Motor neuron (in vitro differentiated cells): ENCODE measurements at places on chromosomes 1 and 21. TPM values are rescaled to one million over a fixed set of nuclear protein-coding genes. Genes with fewer than 3 reads are reported as not detected.

DNA sequence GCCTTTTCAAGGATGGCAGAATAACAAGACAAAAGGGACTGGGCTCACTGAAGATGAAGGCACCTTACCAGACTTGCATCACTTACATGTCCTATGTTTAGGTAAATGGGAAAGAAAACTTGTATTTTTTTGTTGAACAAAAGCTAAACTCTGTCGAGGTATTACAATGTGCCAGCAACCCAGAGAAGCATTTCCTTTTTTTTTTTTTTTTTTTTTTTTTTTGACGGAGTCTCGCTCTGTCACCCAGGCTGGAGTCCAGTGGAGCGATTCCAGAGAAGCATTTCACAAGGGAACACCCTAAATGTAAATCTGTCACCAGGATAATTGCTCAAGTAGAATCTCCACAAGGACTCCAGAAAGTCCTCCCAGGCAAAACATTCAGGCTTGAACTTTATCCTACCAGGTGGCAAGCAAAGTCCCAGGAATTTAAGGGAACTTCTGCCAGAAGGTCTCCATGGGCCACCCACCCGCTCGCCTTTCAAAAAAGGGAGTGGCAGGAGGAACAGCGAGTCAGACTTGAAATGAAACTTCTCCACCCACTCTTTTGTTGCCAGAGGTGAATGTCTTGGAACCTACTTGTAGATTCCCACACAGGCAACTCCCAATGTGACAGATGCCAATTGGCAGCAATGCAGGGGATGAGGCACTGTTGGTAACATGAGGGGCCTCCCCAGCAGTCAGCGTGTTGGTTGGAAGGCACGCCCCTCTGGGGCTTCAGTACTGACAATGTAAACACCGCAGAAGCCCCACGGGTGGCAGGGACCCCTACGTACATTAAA, 125.0 kb downstream of the TIAM1 start:
- ATAC-seq = peak; percentile 89

DNA sequence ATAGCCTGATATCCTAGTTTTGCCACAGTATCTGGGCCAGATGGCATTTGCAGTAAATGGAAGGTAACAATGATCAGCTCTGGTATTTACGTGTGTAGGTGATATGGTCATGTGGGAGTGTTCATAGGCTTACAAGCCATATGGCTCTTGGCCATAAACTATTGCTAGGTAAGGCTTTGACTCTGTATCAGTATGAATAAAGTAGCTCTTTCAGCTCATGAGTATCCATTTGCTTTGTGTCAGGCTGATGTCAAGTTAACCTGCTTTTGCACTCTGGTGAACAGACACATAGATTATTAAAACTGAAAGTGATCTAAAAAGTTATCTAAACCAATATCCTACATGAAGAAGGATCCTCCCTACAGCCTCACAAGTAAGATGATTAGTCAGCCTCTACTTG, 69.0 kb downstream of the DDR2 start:
- ATAC-seq = no peak

DNA sequence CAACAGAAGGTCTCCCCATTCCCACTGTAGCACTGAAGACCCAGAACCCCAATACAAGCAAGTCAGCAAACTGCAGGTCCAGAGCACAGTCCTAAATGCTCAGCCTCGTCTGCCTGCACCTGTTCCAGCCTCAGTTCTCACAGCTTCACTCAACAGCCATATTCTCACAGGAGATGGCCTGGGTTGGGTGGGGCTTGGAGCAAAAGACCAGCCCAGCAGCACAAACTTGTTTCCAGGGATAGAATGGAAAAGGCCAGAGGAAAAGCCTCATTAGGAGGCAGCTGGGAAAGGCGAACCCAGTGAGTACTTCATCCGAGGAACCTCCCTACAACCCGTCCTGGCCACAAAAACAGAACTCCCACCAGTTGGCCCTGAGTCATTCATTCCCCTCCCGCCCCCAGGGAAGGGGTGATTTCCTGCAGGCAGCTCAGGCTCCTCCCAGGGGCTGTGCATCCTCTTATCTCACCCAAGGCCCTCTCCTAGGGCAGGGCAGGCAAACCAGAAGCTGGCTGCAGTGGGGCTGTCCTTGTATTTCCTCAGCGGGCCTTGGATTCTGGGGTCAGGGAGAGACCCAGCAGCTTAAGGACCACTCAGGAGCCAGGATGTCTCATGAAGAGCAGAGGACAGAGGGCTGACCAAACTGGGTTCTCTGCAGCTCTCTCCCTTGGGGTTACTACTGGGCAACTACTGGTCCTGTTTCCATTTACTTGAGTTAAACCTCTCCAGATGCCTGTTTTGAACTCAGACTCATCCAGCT, 7.4 kb upstream of the MPL start:
- peak; percentile 41 for ATAC-seq

GRCh38 chr1:106498238-106498637, 558.2 kb upstream of the PRMT6 start:
- ATAC-seq = no peak

DNA sequence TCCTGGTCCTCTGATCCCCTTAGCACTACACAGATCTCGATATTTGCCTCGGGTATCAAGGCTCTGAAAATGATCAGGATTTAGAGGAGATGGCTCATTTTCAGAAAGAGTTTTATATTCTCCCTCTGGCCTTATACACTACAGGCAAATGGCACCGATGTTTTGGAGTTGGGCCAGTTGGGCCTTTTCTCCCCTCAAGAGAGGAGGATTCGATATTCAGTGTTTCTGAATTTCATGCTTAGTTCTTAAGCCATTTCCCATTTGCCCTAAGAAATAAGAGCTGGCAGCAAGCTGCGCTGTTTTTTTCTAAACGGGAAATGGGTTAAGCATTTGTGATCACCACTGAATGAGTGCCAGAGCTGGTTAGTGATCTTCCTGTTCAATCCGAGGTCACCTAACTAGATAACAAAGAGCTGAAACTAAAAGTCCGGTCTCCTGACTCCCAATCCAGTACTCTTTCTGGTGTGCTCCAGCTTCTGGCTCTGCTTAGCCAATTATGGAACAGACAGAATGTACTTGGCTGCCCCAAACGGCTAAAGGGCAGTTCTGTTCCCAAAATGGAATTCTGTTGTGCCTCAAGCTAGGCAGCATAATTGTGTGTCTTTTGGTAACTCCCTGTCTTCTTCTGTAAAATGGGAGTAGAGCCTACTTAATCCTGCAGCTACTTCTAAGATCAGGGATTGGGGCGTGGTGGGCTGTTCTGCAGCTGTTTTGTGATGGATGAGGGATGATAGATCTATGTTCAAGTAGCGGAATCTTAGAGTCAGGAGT, 1.2 kb upstream of the CPT2 start:
- ATAC-seq = no peak

DNA sequence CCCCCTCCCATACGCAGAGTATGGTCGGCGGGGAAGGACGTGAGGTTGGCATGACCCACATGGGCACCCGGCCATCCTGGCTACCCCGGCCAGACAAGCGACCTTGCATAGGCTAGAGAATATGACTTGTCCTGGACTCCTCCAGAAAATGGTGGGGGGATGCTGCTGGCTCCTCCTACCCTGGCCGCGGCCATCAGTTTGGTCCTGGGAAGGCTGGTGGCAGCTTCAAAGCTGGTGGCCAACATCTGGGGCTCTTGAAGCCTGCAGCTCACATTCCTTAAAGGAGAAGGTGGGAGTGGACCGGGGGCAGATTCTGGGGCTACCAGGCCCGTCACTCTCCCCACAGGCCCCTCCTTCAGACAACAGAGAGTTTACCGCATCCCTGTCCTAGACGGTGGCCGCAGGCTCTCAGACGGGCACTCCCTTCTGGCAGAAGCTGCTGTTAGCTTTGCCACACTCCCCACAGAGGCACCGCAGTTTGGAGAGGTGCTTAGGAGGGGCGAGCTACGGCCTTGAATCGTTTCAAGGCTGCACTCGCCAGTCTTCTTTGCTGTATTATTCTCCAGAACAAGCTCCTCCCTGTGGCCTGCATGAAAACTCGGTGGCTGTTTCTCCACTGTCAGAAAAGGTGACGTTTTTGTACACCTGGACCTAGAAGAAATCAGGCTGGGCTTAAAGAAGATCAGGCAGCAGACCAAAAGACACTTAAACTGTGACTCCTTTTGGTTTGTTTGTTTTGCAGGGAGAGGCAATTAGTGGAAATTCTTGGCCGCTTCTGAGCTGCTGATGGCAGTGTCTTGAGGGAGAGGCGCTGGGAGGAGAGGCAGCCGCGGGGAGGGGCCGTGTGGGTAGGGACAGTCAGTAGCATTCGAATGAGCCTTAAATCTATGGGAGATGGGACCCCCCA, 68.0 kb downstream of the RUNX3 start:
- peak; percentile 38 for ATAC-seq

DNA sequence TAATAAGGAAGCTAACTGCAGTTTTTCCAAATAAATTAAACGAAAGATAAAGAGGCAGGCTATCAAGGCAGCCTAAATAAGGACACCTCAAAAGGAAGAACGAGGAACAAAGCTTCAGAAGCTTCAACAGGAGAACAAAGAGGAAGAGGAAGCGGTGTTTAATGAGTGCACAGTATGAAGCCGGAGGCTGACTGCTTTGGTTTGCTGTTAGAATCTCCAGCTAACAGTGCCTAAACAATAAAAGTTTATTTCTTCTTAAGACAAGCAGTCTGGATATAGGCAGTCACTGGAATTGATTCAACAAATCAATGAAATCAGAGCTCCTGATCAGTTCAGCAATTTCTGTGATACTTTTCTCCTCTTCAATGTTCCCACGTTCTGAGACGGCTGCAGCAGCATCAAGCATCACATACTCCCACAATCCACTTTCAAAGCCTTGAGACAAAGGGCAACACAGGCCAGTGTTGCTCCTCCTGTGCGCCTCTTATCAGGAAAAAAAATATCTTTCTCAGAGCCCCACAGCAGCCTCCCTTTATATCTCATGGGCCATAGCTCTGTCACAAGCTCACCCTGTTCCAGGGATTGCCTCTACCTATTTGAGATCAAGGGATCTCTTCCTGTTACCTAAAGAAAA, 365.6 kb upstream of the ST6GALNAC5 start:
- ATAC-seq = no peak

- ATAC-seq = peak; percentile 10
These were observed 45.8 kb upstream of the DMRTB1 start for GRCh38 chr1:53413175-53414001.

DNA sequence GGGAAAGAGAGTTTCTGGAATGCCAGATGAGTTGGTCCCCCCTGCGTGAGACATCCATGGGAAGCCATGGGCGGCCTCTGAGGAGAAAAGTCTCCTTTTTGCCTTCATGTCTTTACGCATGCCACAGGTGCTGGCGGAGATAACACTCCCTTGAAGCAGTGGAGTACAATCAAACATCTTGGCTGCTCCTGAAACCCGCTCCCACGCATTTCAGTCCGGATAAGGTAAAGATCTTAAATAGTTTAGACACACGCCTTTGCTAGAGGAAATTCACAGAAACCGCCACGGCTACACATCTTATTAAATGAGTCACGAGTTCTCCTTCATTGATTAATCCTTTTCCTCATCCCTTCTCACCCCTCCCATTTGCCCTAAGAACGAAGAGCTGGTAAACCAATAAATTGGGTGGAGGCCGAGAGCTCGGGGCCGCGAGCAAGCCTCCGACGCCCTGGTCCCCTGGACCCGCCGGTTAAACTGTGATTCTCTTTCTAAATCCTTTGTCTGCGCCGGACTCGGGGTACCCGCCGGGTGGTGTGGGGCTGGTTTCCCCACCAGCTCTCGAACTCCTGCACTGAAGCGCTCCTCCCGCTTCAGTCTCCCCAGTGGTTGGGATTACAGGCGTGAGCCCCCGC, 6.6 kb upstream of the ZNF669 start:
- no peak for ATAC-seq

The RHD gene
- 0.11 and 0.31 TPM in 2 replicates for total RNA-seq

The NTMT2 gene
- not detected in 2 replicates for total RNA-seq

The CENPF gene
- total RNA-seq = 222 and 236 TPM in 2 replicates

The AADACL4 gene
- total RNA-seq = 0.33 and 0.39 TPM in 2 replicates

The CR1L gene
- total RNA-seq = not detected in 2 replicates
